ENCODE measurements at places on chromosomes 2 and 18. TPM values are rescaled to one million over a fixed set of nuclear protein-coding genes. Genes with fewer than 3 reads are reported as not detected.

Gene CNOT9
- 86.8 TPM for total RNA-seq

GRCh38 chr2:105125428-105125827 is 87.6 kb downstream of the MRPS9 start:
- no peak for DNase-seq

- peak; percentile 87 for DNase-seq
Measured at GRCh38 chr2:178241844-178242551, 47.7 kb downstream of the OSBPL6 start.

Gene IER3IP1
- 9.2 TPM for total RNA-seq

- peak; percentile 95 for DNase-seq
Measured at GRCh38 chr2:40716879-40717278, 265.0 kb upstream of the SLC8A1 start.

Gene RAX
- total RNA-seq = not detected

Gene IL18RAP
- total RNA-seq = not detected

Gene NEMP2
- total RNA-seq = 3.8 TPM

Gene SLC23A3
- total RNA-seq = 1.7 TPM

DNA sequence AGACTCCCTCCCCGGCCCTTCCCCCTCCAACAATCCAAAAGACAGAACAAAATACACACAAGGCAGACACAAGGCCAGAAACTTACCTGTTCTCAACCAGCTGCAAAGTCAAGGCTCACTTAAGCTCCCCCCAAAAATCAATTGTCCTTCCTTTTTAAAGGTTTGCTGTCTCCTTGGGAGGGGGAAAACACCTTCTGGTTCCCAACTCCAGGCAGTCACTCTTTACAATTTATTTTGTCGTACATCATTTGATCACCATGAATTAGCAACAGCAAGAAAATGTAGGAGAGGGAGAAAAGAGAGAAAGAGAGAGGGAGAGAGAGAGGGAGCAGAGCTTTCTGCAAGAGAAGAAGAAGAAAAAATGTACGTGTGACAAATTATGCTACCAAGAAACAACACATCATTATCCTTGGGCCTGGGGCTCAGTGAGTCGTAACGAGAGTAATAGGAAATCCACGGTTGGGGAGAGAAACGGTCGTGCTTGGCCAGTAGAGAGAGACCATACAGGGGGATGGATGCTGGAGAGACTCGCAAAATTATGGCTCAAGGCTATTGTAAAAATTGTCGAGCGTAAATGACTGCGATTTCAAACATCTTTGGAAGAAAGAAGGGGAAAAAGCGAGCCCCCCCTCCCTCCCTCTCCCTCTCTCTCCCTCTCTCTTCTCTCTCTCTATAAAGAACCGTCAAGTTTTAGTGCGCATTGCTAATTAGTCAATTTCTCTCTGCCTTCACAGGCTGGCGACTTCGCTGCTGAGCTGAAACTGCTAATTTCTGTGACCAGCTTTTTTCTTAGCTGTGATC is at the start of gene KLHL14:
KLHL14 (minus strand) TSS at position 443 of the 801 bp plus-strand sequence. CDS start 2,432 bp downstream, outside the sequence.
- no peak for DNase-seq

DNA sequence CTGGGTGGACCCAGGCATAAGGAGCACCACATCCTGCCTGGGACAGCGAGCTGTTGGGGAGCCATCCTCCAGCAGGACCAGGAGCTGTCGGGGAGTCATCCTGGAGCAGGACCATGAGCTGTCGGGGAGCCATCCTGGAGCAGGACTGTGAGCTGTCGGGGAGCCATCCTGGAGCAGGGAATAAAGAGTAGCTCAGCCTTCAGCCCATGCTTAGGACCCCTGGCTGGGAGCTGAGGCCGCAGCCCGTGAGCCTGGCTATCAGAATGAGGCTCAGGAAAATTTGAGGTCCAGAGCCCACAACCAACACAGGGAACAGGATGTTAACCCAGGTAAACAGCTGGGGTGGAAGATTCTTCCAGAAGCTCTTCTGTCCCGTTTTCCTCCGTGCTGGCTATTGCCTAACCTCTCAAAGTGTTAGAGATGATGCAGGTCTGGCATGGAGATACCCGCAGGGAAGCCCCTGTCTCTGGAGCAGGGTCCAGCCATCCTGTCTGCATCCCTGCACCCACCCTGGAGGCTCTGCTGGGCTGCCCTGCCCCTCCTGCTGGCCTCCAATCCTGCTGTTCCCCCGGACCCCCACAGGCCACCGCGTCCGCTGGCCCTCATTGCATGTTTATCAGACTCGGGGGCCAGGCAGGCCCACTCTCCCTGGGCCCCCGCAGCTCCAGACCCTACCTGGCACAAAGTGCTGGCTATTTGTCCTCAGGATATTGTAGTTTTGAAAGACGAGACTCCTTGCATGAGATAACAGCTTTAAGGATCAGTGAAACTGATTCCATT is 243.5 kb upstream of the MYT1L start:
- DNase-seq = no peak

DNA sequence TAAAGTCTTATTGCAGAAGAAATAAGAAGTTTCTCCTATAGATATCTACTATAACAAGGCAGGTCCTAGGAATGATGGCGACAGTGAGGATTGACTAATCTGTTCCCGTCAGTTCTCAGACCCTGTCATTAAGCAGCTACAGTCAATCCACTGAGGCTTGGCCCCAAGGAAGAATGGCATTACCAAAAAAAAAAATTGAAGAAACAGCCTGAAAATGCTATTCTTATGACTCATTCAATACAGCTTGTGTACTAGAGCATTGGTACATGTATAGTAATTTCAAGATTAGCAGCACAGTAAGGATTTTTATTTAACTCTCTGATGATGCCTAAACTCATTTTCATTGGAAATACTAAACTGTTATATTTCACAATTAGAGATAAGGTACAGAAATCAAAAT is 1096.1 kb upstream of the NXPH2 start:
- DNase-seq = peak; percentile 14

DNA sequence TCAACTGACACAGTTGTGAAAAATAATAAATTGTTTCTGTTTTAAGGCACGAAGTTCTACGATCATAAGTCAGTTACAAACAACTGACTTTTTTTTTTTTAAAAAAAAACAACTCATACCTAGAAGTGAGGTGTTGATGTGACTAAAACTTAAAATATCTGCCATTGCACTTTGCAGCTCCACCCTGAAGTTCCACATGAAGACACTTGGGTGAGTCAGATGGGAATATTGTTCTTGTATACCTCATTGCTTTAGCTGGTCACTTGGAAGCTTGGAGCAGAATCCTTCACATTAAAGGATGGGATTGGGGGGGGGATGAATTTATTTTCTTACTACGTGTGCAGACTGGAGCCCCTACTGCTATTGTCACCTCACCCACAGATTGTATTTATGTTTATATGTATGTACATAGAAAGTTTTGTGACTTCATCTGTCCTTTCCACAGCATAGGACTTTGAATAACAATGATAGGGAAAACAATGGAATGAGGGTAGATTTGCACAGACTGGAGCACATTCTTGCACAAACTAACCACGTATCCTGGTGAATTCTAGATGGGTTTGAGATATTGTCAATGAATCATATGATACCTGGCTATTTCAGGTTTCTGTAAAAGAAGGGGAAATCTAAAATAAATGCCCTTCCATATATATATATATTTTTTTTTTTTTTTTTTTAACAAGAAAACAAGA is 57.9 kb upstream of the ARHGAP15 start:
- DNase-seq = peak; percentile 53

Measured in PC-3 (cell line).